ENCODE measurements at places on chromosomes 16 and 17.

DNA sequence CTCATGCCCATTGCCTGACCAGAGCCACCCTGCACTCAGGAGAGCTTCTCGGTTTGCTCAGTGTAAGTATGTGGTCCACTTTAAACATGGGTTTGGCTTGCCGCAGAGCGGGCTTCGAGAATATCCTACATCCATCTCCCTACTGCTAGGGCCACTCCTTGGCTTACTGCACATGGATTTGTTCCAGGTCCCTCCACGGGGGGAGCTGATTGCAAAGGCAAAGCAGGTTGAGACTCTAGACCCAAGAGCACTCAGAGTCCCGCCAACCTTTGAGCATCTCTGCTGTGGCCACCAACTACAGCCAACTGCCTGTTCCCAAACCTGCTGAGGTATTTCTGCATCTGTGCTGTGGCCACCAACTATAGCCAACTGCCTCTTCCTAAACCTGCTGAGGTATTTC lies 26.4 kb downstream of the RNF135 start:
- no peak for DNase-seq

GRCh38 chr16:57266531-57267260 lies 17.8 kb downstream of the PLLP start:
- DNase-seq = no peak

DNA sequence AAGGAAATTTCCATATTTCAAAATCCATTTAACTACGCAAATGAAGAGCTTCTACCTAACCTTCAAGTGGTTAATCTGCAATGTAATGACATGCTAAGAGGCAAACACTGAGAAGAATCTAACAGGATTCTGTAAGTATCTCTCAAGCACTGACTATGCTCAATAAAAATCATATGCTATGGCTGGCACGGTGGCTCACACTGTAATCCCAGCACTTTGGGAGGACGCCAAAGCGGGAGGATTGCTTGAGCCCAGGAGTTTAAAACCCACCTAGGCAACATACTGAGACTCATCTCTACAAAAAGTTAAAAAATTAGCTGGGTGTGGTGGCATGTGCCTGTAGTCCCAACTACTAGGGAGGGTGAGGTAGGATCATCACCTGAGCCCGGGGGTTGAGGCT lies 32.7 kb downstream of the GNA13 start:
- DNase-seq = no peak

DNA sequence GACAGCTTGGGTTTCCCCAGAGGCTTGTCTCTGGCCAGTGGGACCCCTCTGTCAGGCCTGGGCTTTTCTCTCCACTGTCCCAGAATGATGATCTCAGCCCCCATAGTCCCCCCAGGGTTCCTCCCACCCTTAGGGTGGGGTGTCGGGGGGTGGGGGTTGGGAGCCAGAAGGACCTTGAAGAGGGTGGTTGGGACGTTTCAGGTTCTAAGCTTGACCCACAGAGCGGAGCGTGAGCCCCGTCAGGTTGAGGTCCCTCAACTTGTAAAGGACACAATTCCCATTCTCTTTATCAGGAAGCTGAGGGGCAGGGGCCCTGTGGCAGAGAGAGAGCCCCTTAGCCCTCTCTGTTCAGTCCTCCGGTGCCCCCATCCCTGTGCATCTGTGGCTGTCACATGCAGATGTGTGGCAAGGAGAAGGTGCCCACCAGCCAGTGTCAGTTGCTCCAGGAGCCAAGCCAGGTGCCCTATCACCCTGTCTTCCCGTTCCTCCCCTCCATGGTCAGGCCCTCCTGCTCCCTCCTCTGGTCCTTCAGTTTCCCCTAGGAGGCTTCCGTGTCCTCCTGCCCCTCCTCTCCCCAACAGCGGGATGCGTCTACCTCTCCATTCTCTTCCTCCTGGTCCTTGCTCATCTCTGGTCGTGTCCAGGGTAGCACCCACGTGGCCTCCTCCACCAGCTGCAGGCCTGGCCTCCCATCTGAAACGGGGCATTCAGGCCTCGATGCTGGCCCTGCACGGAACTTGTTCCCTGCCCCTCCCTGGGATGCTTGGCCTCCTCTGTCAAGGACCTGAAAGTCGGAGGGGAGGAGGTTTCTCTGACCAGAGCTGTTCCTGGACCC lies 1.5 kb upstream of the NTN3 start:
- DNase-seq = no peak

DNA sequence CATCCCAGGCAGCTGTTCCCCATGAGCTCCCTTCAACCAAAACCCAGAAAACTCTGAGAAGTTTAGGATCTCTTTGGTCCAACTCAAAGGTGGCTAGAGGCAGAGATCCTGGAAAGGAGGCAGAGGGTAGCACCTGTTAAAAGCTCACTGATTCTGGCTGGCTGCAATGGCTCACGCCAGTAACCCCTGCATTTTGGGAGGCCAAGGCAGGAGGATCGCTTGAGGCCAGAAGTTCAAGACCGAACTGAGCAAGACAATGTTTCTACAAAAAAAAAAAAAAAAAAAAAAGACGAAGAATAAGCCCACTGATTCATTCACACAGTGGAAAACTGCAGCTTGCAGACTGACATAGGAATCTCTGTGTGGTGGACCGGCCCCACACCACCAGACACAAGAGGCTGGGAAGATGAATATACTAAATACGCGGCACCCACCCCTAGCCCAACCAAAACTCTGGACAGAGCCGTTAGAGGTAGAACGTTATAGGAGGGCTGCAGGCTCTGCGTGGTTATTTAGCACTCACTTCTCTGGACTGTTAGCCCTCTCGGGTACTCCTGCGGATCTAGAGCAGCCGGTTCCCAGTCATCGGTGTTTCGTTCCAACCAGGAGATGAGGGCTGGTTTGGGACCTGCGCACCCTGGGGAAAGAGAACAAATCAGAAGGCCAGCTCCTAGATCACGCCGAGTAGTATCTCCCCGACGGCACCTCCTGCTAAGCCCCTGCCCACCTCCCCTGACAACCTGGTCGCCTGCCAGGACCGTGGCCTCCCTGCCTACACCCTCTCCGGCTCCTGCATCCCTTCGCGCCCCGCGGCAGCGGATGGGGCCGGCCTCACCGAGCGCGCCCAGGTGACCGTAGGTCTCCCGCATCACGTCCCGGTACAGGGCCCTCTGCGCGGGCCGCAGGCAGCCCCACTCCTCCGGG lies 925 bp downstream of the ZNF689 start:
- DNase-seq = no peak

DNA sequence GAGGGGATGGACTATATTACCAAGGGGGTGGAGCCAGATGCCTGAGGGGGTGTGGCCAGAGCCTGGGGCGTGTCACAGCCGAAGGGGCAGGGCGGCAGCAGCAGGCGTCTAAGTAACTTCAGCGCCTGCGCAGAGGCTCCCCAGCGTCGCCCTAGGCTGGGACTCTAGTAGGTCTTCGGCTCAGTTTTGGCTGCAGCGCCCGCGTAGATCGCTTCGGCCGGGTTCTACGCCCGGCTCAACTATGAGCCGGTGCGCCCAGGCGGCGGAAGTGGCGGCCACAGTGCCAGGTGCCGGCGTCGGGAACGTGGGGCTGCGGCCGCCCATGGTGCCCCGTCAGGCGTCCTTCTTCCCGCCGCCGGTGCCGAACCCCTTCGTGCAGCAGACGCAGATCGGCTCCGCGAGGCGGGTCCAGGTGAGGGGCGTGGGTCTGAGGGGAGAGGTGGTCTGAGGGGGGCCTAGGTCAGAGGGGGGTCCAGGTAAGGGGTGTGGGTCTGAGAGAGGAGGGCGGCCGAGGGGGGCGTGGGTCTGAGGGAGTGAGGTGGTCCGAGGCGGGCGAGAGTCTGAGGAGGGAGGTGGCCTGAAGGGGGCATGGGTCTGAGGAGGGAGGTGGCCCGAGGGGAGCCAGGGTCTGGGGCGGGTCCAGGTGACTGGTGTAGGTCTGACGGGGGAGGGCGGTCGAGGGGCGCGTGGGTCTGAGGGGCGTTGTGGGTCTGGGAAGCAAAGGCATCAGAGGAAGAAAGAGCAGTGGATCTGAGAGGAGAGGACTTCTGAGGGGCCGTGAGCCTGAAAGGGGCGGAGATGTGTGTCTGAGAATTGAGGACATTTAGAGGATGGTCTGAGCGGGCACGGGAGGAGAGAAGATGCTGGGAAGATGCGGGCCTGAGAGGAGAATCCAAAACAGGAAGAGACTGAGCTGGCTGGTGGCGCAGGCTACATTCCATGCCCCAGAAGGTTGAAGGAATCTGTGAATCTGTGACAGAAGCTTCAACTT lies at the start of gene LPCAT2:
LPCAT2 (plus strand) TSS at position 132 of the 991 bp plus-strand sequence; CDS start at position 242, 110 bp downstream.
- peak; percentile 68 for DNase-seq

DNA sequence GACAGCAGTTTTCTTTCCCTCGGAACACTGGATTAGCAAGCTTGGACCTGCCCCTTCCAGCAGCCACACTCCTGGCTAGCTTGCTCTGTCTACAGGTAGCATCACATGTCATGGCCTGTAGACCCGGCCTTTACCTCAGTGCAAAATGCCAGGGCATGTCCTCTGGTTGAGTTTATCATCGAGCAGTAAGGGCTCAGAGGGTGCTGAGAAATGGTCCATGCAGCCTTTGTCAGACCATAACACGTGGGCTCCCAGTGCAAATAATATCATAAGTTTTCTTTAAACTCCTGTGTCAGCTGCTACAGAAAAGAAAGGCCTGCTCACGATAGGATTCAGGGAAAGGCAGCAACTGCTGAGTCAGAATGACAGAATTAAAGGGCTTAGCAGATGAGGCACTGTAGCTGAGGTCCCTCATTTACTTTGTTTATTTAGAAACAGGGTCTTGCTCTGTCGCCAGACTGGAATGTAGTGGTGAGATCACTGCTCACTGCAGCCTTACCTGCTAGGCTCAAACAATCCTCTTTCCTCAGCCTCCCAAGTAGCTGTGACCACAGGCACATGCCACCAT lies 8.0 kb upstream of the GNA13 start:
- DNase-seq = no peak

GRCh38 chr16:1194665-1195392 lies 30.2 kb downstream of the TPSG1 start:
- no peak for DNase-seq

DNA sequence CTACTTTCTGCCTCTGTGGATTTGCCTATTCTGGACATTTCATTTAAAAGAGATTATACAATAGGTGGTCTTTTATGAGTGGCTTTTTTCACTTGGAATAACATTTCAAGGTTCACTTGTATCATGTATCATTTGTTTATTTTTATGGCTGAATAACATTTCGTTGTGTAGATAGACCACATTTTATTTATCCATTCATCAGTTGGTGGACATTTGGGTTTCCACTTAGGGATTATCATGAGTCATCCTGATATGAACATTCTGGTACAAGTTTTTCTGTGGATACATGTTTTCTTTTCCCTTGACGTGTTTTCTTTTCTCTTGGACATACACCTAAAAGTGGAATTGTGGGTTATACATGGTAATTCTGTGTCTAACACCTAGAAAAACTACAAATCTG lies 25.3 kb downstream of the PRSS54 start:
- no peak for DNase-seq

- DNase-seq = no peak
These were observed 7.3 kb upstream of the TRPV2 start for GRCh38 chr17:16407911-16408588.
